ENCODE measurements at places on chromosomes 4 and X.

GRCh38 chr4:77586951-77587383 is 18.7 kb upstream of the CXCL13 start:
- no peak for DNase-seq

GRCh38 chr4:7744142-7744804 is 195.4 kb downstream of the AFAP1 start:
- no peak for DNase-seq

- DNase-seq = no peak
These were observed 72.5 kb downstream of the AFAP1 start for GRCh38 chr4:7867191-7867590.

GRCh38 chr4:140081641-140082390 is 72.2 kb downstream of the MAML3 start:
- DNase-seq = no peak

GRCh38 chrX:115147220-115147619 is 42.0 kb upstream of the RBMXL3 start:
- DNase-seq = peak; percentile 5

GRCh38 chrX:66410806-66411205 is 228.1 kb downstream of the EDA2R start:
- no peak for DNase-seq

DNA sequence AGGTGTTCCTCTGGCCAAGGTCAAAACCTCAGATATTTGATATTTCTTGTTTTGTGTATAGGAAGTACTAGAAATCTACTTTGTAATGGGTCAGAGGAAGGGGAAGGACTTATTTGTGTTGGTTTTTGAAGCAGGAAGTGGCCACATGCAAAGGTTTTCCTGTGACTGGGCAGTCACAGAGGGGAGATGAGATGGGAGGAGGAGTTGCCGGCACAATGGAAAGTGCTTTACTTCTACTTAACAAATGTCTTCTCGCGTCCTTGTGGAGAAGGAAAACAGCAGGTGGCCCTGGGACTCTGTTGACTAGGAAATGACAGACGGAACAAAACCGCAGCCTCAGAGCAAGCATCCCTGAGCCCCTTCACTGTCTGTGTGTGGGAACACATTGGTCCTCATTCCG is 46.6 kb downstream of the SHROOM2 start:
- DNase-seq = no peak

- DNase-seq = no peak
These were observed 84.6 kb downstream of the NDST4 start for GRCh38 chr4:115028682-115029410.

- DNase-seq = no peak
These were observed 44.2 kb upstream of the TMEM131L start for GRCh38 chr4:153421941-153422340.

DNA sequence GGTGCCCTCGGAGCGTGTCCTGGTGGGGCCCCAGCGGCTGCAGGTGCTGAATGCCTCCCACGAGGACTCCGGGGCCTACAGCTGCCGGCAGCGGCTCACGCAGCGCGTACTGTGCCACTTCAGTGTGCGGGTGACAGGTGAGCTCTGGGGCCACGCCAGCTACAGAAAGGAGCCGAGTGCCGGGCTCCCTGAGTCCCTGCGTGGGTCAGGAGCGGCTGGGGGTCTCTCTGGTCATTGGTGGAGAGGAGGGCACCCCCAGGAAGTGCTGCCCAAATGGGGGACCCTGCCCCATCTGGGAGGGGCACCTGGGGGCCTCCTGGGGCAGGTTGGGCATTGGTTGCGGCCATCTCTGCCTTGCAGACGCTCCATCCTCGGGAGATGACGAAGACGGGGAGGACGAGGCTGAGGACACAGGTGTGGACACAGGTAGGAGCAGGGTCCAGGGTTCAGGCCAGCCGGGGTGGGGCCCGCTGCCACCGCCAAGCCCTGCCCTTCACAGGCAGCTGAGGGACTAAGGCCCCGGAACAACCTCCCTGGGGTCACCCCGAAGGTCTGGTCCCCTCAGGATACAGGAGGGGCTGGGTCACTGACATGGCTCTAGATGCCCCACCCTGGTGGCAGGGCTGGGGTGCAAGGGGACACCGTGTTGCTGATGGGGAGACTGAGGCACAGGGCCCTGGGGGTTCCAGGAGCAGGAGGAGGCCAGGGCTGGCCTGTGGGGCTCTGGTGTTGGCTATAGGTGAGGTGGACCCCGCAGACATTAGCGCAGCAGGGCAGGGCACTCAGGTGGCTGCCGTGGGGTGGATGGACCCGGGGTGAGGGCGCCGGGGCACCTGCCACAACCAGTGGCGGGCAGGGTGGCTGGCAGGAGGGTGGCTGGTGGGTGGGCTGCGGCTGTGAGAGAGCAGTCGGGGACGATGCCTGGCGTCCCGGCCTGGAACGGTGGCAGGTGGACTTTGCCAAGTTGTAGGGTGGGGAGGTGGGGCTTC is 6.6 kb downstream of the FGFR3 start:
- no peak for DNase-seq

DNA sequence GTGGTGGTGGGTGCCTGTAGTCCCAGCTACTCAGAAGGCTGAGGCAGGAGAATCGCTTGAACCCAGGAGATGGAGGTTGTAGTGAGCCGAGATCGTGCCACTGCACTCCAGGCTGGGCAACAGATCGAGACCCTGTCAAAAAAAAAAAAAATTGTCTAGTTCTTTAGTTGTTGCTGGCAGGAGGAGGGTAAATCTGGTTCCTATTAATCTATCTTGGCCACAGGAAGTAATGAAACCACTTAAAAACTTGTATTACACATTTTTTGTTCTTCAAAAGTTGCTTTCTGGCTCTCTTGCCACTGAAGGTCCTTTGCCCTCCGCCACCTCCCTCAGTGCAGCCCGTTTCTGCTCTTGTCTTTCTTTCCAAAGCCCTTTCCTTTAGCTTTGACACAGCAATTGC is 102.9 kb upstream of the ARSJ start:
- no peak for DNase-seq

- no peak for DNase-seq
These were observed 345.7 kb downstream of the FBXO8 start for GRCh38 chr4:173937631-173938270.

DNA sequence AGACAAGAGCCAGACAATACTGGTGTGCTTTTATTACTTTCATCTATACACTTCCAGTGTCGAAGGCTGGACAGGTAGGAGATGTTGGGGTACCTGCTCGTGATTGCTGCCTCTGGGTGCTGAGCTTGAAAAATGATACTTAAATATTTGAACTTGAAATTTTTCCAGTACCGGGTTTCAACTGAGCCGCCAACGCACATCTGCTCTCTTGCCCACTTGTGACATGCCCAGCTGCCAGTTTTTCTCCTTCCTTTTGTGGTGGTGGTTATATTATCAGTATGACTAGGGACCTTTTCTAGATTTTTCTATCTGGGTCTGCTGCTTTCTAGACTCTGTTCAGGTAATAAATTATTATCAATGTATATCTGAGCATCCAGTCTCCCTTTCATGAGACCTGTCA is 3.4 kb downstream of the OGT start:
- no peak for DNase-seq
